ENCODE measurements at places on chromosomes 12 and 14. TPM values are rescaled to one million over a fixed set of nuclear protein-coding genes. Genes with fewer than 3 reads are reported as not detected.

Gene LMNTD1
- polyA plus RNA-seq, result not detected

DNA sequence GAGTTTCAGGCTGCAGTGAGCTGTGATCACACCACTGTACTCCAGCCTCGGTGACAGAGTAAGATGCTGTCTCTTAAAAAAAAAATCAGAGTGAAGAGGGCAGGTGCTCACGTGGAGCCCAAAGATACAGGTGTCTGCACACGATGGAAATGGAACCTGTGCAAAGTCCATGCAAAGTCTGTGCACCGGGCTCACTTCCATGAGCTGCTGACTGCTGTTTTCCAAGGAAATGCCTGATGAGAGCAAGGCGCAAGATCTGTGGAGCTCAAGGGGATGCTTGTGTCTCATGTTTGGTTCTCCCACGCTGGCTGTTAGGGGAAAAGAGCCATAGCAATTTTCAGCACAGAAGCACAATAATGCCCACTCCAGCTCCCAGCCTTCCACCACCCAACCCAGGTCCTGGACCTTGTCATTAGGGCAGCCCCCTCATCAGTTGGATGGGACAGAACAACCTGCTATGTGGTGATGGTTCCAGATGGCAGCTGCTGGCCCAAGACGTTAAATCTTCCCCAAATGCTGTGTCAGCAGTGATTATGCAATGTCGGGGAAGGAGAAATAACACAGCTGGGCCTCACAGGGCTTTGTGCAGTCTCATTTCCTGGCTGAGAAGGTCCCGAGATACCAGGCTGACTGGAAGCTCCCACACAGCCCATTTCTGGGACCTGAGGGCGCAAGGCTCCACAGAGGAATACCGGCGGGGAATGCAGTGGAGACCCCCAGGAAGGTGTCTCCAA is 27.9 kb upstream of the DICER1 start:
- DNase-seq, result peak; percentile 67

DNA sequence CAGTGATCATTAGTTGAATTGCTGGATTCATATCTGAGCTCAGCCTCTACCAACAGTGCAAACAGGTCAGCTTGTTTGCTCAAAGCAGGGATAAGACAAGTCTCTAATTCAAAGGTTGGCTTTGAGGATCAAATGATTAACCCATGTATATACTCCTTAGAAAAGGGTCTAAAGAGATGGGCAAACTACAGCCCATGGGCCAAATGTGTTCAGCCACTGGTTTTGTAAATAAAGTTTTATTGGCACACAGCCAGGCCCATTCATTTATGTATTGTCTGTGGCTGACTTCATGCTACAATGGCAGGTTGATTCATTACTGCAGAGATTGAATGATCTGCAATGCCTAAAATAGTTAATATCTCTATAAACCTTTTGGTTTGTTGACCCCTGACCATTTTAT is 3.1 kb downstream of the SERPINA4 start:
- DNase-seq, result no peak

GRCh38 chr14:53947452-53948204 is 9.0 kb downstream of the BMP4 start:
- no peak for DNase-seq

DNA sequence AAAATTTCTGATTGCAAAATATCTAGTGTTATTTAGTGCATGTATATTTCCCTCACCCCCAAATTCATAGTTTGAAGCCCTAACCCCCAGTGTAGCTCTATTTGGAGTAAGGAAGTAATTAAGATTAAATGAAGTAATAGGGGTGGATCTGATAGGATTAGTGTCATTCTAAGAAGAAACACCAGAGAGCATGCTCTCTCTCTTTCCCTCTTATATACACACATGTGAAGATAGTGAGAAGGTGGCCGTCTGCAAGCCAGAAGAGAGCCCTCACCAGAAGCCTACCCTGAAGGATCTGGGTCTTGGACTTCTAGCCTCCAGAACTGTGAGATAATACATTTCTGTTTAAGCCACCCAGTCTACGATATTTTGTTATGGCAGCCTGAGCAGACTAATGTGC is 120.3 kb downstream of the TMEM30B start:
- no peak for DNase-seq

GRCh38 chr12:105978686-105979085 is 160.1 kb downstream of the NUAK1 start:
- no peak for DNase-seq

Data from small intestine (tissue), 16 donors.